Activated CD4-positive, alpha-beta memory T cell treated with anti-CD3 and anti-CD28 coated beads for 36 hours (primary cell): ENCODE measurements at places on chromosomes 3 and 15. TPM values are rescaled to one million over a fixed set of nuclear protein-coding genes. Genes with fewer than 3 reads are reported as not detected.

The SNTN gene
- total RNA-seq: not detected

The ITIH3 gene
- not detected for total RNA-seq

The CHL1 gene
- total RNA-seq: not detected

- peaks cover 23% of the 10 kb centered on the region for H3K36me3 ChIP-seq
- H3K27ac ChIP-seq: no peak overlapping the region
- DNase-seq: peak; percentile 60
- no peaks in the 10 kb centered on the region for H3K27me3 ChIP-seq
Observed at GRCh38 chr3:53114412-53115074, 15.7 kb downstream of the RFT1 start.

GRCh38 chr15:89521605-89522004 is 25.2 kb upstream of the RHCG start:
- peaks cover 2% of the 10 kb centered on the region for H3K27me3 ChIP-seq
- no peak for DNase-seq
- no peaks in the 10 kb centered on the region for H3K4me1 ChIP-seq
- no peak overlapping the region for H3K4me3 ChIP-seq

- DNase-seq: no peak
- H3K36me3 ChIP-seq: no peaks in the 10 kb centered on the region
- no peak overlapping the region for H3K27ac ChIP-seq
- H3K4me3 ChIP-seq: no peak overlapping the region
- no peaks in the 10 kb centered on the region for H3K27me3 ChIP-seq
Observed at GRCh38 chr3:1195947-1196346, 103.1 kb downstream of the CNTN6 start.

GRCh38 chr15:37075777-37076176 is 24.6 kb downstream of the MEIS2 start:
- H3K27me3 ChIP-seq: peaks cover 12% of the 10 kb centered on the region
- H3K4me1 ChIP-seq: no peaks in the 10 kb centered on the region
- H3K27ac ChIP-seq: no peak overlapping the region
- no peak overlapping the region for H3K4me3 ChIP-seq
- no peak for DNase-seq
- no peaks in the 10 kb centered on the region for H3K36me3 ChIP-seq

- H3K27ac ChIP-seq: no peak overlapping the region
- H3K27me3 ChIP-seq: peaks cover 17% of the 10 kb centered on the region
- no peaks in the 10 kb centered on the region for H3K4me1 ChIP-seq
- H3K4me3 ChIP-seq: no peak overlapping the region
Observed at GRCh38 chr3:43867436-43868072, 176.8 kb downstream of the ABHD5 start.

- no peak overlapping the region for H3K4me3 ChIP-seq
- peaks cover 2% of the 10 kb centered on the region for H3K36me3 ChIP-seq
- no peak overlapping the region for H3K27ac ChIP-seq
- peaks cover 4% of the 10 kb centered on the region for H3K4me1 ChIP-seq
Observed at GRCh38 chr15:73270366-73271097, 98.2 kb downstream of the HCN4 start.

GRCh38 chr15:87707566-87708130 is 548.9 kb downstream of the NTRK3 start:
- DNase-seq: no peak
- no peaks in the 10 kb centered on the region for H3K4me1 ChIP-seq
- no peak overlapping the region for H3K4me3 ChIP-seq
- H3K27me3 ChIP-seq: no peaks in the 10 kb centered on the region
- no peak overlapping the region for H3K27ac ChIP-seq

GRCh38 chr3:99686955-99687612 is 48.7 kb downstream of the COL8A1 start:
- H3K4me3 ChIP-seq: no peak overlapping the region
- H3K4me1 ChIP-seq: no peaks in the 10 kb centered on the region
- H3K36me3 ChIP-seq: no peaks in the 10 kb centered on the region

DNA sequence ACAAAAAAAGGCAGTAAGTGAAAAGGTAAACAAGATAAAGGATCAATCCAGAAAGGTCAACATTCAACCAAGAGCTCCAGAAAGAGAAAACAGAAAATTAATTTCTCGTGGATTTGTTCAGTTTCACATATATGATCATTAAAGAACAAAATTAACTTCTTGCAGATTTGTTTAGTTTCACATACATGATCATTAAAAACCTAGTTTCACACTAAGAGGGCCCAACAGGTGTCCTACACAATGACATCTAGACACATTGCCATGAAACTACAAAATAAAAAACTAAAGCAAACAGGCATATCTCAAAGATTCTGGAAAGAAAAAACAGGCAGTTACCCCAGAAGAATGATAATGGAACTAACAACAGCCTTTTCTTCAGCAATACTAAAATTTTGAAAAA is 22.1 kb downstream of the PHC3 start:
- H3K4me3 ChIP-seq: no peak overlapping the region
- peaks cover 42% of the 10 kb centered on the region for H3K36me3 ChIP-seq
- H3K4me1 ChIP-seq: peaks cover 71% of the 10 kb centered on the region
- H3K27ac ChIP-seq: peak overlapping the region; percentile 55
- no peaks in the 10 kb centered on the region for H3K27me3 ChIP-seq
- no peak for DNase-seq

DNA sequence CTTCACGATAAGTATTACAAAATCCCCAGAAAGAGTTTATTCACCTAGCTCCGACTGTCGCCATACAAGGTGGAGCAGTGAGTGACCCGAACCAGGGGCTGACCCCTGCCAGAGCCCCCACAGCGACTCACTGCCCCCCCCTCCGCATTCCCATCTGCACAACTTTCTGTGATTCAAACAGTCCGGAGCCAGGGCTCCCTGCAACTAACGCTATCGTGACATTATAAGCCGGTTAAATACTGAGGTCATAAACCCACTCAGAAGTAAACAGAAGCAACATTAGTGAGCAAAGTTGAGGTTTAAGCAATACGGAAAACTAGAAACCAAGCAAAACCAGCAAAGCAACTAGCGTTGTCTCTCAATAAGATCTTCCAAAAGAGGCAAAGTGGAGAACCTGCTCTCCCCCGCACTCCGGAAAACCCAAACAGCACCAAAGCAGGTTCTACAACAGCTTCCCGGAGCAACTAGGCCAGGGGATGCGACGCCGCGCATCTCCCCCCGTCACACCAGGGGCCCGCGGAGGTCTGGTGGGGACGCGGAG is 642 bp downstream of the SCAP start:
- no peaks in the 10 kb centered on the region for H3K27me3 ChIP-seq
- DNase-seq: peak; percentile 27
- H3K36me3 ChIP-seq: peaks cover 2% of the 10 kb centered on the region

DNA sequence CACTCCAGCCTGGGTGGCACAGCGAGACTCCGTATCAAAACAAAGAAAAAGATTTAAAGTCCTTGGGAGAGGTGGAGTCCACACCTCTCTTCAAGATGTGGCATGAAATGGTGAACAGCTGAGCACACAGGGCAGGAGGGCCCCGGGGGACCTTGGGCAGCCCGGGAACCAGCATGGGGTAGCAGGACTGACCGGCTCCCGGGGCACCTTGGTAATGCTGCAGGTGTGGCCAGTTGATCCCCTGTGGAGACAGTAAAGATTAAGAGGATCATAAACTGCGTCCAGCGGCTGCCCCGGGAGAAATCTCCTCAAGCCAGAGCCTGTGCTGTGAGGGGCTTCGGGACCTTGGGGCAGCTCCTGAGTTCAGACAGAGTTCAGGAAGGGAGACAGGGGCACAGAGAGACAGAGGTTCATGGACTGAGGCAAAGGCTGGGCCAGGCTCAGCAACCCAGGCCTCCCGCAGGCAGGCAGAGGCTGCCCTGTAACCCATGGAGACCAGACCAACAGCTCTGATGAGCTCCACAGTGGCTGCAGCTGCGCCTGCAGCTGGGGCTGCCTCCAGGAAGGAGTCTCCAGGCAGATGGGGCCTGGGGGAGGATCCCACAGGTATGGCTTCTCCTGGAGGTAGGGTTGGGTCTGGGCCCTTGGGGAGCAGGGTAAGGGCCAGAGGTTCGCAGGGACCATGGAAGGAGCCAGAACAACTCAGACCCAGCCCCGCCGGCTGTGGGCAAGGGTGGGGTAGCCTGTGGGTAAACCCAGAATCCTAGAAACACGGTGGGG is at the start of gene NR2E3:
Gene NR2E3 (plus strand): TSS at position 299 of the 780 bp plus-strand sequence. CDS start 190 bp downstream, at position 489.
- no peak within 1 kb of the TSS for H3K4me3 ChIP-seq
- H3K27me3 ChIP-seq: peaks cover 2% of the 10 kb centered on the region
- no peak for DNase-seq
- H3K27ac ChIP-seq: no peak within 1 kb of the TSS
- H3K36me3 ChIP-seq: no peaks in the 10 kb centered on the region
- no peaks in the 10 kb centered on the region for H3K4me1 ChIP-seq

- no peak overlapping the region for H3K27ac ChIP-seq
- H3K36me3 ChIP-seq: peaks cover 4% of the 10 kb centered on the region
- no peak overlapping the region for H3K4me3 ChIP-seq
- no peaks in the 10 kb centered on the region for H3K27me3 ChIP-seq
Observed at GRCh38 chr3:72390841-72391240, 457.4 kb downstream of the SHQ1 start.

DNA sequence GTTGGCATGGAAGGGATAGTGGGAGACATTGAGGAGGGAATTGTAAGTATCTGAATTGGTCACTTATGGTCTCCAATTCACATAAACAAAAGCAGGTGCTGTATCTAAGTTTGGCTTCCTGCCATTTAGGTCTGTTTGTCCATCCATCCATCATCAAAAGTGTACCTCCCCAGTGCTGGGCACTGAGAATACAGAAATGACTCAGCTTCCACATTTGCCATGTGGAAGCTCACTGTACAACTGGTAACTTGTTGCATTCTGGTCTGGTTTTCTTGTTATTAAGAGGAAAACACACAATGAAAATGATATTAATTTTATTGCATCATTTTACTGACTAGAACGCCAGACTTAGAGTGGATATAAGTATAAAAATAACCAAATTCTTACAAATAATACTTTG is 30.9 kb upstream of the MUC13 start:
- no peak overlapping the region for H3K4me3 ChIP-seq
- H3K27ac ChIP-seq: no peak overlapping the region
- peaks cover 6% of the 10 kb centered on the region for H3K4me1 ChIP-seq
- H3K27me3 ChIP-seq: no peaks in the 10 kb centered on the region

DNA sequence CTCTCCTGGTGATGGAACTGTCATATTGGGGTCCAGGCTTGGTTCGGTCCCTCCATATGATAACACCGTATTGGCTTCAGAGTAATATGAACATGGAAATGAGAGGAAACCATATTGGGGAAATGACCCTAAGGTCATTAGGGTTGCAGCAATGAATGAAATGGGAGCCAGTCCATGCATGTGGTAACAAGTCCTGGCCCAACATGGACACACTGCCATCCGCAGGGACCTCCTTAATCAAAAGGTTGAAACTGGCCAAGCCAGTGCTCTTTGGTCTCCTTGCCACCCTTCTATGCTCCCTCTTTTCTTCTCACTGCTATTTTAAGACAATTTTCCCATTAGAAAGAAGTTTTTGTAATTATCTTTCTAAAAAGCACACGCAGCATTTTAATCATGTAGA is 8.3 kb downstream of the SHC4 start:
- DNase-seq: no peak
- H3K27ac ChIP-seq: no peak overlapping the region
- H3K36me3 ChIP-seq: no peaks in the 10 kb centered on the region
- H3K4me3 ChIP-seq: no peak overlapping the region

- no peaks in the 10 kb centered on the region for H3K36me3 ChIP-seq
- peaks cover 6% of the 10 kb centered on the region for H3K27me3 ChIP-seq
- no peak for DNase-seq
- no peak overlapping the region for H3K4me3 ChIP-seq
Observed at GRCh38 chr3:73148682-73149081, 87.2 kb downstream of the EBLN2 start.

DNA sequence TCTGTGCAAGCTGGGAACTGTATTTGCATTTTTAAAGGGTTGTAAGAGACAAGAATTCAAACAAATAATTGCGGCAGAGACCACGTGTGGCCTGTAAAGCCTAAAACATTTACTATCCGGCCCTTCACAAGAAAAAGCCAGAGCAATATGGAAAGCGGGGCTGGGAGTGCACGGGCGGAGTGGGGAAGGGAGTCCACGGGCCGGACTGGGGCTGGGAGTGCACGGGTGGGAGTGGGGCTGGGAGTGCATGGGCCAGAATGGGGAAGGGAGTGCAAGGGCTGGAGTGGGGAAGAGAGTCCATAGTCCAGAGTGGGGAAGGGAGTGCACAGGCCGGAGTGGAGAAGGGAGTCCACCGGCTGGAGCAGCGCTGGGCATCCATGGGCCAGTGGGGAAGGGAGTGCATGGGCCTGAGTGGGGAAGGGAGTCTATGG is 41.2 kb downstream of the KLF15 start:
- DNase-seq: no peak
- H3K27ac ChIP-seq: no peak overlapping the region
- H3K36me3 ChIP-seq: no peaks in the 10 kb centered on the region
- H3K4me1 ChIP-seq: no peaks in the 10 kb centered on the region
- H3K27me3 ChIP-seq: no peaks in the 10 kb centered on the region

DNA sequence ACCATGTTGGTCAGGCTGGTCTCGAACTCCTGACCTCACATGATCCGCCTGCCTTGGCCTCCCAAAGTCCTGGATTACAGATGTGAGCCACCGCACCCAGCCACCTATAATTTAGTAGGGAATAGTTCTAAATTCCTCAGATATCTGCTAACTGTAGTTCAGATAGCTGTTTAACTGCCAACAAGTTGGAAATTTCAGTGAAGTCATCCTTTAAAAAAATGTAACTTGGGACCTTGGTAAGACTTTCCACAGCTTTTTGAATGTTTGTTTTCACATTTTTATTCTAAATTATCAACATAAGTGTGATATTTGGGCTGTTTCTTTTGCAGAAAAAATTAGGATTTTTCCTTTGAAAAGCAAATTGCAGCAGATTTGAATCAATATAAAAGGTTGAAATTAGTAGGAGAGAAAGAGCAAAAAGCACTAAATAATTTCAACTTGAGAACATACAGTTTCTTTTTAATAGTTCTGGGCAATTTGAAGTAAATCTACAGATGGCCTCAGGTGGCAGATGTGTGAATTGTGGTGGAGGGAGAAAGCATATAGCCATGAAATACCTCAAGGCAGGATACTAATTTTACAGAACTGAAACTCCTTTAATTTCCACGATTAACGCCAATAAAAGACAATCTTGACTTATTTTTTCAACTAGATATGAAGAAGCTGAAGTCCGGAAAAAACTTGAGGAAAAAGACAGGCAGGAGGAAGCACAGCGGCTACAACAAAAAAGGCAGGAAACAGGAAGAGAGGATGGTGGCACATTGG is 34.3 kb downstream of the USP8 start:
- no peaks in the 10 kb centered on the region for H3K27me3 ChIP-seq
- H3K36me3 ChIP-seq: peaks cover 25% of the 10 kb centered on the region
- peaks cover 6% of the 10 kb centered on the region for H3K4me1 ChIP-seq
- no peak for DNase-seq
